ENCODE measurements at places on chromosomes 6 and 20.
A peak's percentile ranks its signal among the peaks of the same experiment; 100 is the strongest.

GRCh38 chr6:154474648-154475428 lies 35.6 kb downstream of the CNKSR3 start:
- peaks cover 13% of the 10 kb centered on the region for H3K36me3 ChIP-seq
- H3K4me3 ChIP-seq, result no peak overlapping the region
- DNase-seq, result no peak
- H3K27me3 ChIP-seq, result no peaks in the 10 kb centered on the region
- peaks cover 9% of the 10 kb centered on the region for H3K4me1 ChIP-seq
- H3K27ac ChIP-seq, result peak overlapping the region; percentile 30

DNA sequence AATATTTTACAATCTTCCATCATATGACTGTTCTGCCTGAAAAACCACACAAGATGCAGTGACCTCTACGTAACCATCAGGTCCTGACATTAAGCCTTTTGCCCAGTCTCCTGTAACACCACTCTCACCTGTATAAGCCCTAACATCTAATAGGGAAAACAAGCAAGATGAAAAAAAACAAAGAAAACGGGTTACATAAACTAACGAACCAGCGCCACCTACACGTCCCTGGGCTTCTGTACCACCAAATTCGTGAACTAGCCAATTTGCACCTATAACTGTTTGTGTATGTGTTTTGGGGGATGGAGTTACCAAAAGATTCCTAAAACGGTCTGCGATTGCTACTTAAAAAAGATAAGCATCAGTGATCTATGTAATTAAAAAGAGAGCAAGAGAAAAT lies 70.2 kb downstream of the BLOC1S5 start:
- peaks cover 1% of the 10 kb centered on the region for H3K36me3 ChIP-seq
- no peaks in the 10 kb centered on the region for H3K4me1 ChIP-seq
- H3K27me3 ChIP-seq, result peaks cover 10% of the 10 kb centered on the region
- DNase-seq, result no peak
- no peak overlapping the region for H3K4me3 ChIP-seq

DNA sequence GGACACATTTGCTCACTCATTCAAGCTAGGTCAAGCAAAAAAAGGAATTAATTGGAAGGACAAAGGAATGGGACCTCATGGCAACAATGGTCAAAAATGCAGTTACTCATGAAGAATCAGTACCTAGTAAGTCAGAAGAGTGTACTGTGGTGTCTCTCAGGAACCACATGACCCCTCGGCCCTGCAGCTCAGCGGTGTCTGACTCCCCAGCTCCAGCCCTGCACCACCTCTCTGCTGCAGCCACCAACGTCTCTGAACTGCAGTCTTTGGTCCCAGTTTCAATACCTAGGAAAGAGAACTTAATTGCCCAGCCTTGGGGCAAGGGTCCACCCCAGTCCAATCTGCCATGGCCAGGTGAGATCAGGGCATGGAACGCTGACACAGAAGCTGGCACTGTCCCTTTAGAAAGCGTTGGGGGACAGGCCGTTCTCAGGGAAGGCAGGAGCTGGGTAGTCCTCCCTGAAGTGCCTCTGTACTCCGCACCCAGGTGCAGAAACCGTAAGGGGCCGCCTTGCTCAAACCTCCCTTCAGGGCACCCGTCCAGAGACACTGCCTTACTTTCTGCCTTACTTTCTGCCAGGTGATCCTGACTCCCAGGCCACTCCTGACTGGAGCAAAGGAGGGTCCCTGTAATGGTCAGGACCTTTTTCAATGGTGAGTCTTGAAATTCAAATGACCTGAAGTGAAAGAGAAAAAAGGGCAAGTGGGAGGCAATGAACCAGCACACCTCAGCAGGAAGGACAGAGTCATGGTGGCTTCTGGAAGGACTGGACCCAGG lies 13.2 kb upstream of the NELFCD start:
- DNase-seq, result no peak
- H3K27me3 ChIP-seq, result peaks cover 7% of the 10 kb centered on the region
- H3K4me3 ChIP-seq, result no peak overlapping the region
- H3K4me1 ChIP-seq, result no peaks in the 10 kb centered on the region
- H3K27ac ChIP-seq, result no peak overlapping the region

DNA sequence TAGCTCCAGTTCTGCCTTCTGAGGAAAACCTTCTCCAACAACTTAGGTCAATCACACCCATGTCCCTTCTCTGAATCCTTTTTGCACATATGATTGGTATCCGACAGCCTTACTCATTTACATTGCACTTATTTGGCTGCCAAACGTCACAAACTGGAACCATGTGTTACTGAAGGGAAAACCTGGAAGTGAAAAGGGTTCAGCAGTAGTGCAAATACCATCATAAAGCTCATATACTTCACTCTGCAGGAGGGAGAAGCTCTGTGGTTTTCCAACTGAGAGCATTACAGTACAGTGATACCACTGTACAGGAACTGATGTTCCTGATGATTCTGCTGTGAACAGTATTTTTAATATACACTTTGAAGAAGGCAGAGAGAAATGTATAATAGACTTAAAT lies 87.8 kb downstream of the SLC16A10 start:
- no peak for DNase-seq
- H3K27ac ChIP-seq, result no peak overlapping the region
- H3K36me3 ChIP-seq, result no peaks in the 10 kb centered on the region
- H3K4me3 ChIP-seq, result no peak overlapping the region

GRCh38 chr6:158170656-158171081 lies 2.5 kb downstream of the GTF2H5 start:
- DNase-seq, result no peak
- H3K27ac ChIP-seq, result peak overlapping the region; percentile 88
- peaks cover 6% of the 10 kb centered on the region for H3K36me3 ChIP-seq
- no peaks in the 10 kb centered on the region for H3K27me3 ChIP-seq

DNA sequence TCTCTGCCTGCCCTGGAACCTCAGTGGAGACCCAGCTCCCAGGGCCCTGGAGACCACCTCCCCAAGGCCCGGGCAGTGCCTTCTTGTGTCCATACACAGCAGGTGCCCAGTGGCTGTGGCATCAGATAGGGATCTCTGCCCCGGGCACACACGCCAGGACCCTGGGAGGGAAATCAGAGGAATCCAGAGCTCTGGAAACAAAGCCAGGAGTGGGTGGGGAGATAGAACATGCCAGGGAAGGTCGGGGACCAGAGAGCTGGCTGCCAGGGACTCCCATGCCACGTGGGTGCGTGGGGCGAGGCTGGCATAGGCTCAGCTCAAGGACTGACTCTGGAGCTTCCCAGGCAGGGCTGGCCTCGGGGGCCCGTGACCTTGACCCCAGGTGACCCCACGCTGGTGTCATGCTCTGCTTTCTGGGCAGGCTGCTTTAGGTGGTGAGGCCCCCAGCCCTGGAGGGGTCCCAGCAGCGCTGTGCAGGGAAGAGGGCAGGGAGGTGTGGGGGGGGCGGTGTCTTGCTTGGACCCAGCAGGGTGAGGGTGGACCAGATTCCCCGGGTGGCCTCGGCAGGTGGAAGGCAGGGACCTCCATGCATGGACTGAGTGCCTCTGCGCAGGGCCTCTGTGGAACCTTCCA lies 17.6 kb upstream of the GATA5 start:
- H3K27ac ChIP-seq, result no peak overlapping the region
- H3K4me1 ChIP-seq, result peaks cover 6% of the 10 kb centered on the region
- peaks cover 7% of the 10 kb centered on the region for H3K27me3 ChIP-seq
- H3K36me3 ChIP-seq, result no peaks in the 10 kb centered on the region

GRCh38 chr6:168013250-168013915 lies 15.9 kb downstream of the KIF25 start:
- H3K36me3 ChIP-seq, result peaks cover 3% of the 10 kb centered on the region
- no peak for DNase-seq
- peak overlapping the region; percentile 58 for H3K27ac ChIP-seq
- no peak overlapping the region for H3K4me3 ChIP-seq
- H3K4me1 ChIP-seq, result peaks cover 3% of the 10 kb centered on the region

- peaks cover 2% of the 10 kb centered on the region for H3K27me3 ChIP-seq
- H3K27ac ChIP-seq, result no peak overlapping the region
- H3K4me1 ChIP-seq, result peaks cover 2% of the 10 kb centered on the region
- no peak for DNase-seq
- no peak overlapping the region for H3K4me3 ChIP-seq
These were observed 7.5 kb downstream of the FERMT1 start for GRCh38 chr20:6115221-6115895.

GRCh38 chr20:48310305-48310704 lies 517.5 kb downstream of the PREX1 start:
- no peak for DNase-seq
- H3K27ac ChIP-seq, result no peak overlapping the region
- no peak overlapping the region for H3K4me3 ChIP-seq
- peaks cover 6% of the 10 kb centered on the region for H3K4me1 ChIP-seq
- no peaks in the 10 kb centered on the region for H3K36me3 ChIP-seq

GRCh38 chr6:1610497-1611321 lies 994 bp downstream of the FOXC1 start:
- H3K4me1 ChIP-seq, result peaks cover 14% of the 10 kb centered on the region
- peak overlapping the region; percentile 57 for H3K4me3 ChIP-seq
- no peak overlapping the region for H3K27ac ChIP-seq
- no peak for DNase-seq
- no peaks in the 10 kb centered on the region for H3K36me3 ChIP-seq

DNA sequence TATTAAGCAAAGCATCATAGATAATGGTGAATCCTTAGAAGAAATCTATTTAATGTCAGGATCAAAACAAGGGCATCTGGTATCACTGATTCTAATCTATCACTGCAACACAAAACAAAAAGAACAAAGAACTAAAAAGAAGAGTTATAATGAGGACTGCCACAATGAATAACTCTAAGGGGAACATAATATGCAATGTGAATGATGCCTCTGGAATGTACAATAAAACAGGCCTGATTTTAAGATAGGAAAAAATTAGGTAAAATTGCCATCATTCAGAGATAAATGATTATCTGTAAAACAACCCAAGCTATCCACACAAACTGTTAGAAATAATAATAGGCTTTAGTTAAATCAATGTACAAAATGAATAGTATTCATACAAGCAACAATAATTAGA lies 936.7 kb upstream of the CITED2 start:
- DNase-seq, result no peak
- no peaks in the 10 kb centered on the region for H3K27me3 ChIP-seq
- H3K27ac ChIP-seq, result no peak overlapping the region
- no peak overlapping the region for H3K4me3 ChIP-seq
- no peaks in the 10 kb centered on the region for H3K4me1 ChIP-seq

DNA sequence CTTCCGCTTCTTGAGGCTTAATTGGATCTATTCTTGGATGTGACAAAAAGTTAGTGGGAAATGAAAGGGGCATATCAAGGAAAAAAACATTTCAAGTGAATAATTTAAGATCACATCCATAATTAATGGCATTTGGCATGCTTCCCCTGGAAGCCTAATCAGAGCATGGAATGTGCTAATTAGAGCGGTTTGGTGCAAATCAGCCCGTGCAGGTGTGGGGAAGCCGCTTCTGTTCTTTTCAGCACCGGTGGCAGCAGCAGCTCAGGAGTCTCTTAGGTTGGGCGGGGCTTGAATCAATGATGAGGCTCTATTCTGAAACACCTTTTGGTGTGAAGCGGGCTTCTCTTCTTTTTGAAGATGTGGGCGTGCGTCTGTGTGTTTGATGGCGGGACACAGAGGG lies 301.2 kb downstream of the LRFN2 start:
- peaks cover 53% of the 10 kb centered on the region for H3K27me3 ChIP-seq
- DNase-seq, result no peak
- no peak overlapping the region for H3K4me3 ChIP-seq
- no peak overlapping the region for H3K27ac ChIP-seq

DNA sequence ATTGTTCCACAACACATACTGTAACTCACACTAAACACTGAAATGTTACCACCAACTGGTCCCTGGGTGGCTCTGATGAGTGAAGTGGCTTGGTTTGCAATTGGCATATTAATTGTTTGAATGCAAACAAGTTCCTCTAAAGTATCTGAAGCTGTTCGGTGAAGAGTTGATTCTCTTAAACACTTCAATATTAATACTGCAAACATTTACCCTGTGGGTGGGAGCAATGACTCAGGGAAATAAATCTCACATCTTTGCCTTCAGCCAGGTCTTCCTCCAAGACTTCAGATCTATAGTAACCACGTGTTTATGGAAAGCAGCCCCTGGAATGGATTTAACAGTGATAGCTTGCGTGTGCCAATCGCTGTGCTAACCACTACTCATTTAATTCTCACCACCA lies 176.0 kb downstream of the MAFB start:
- no peaks in the 10 kb centered on the region for H3K36me3 ChIP-seq
- no peak for DNase-seq
- peaks cover 38% of the 10 kb centered on the region for H3K27me3 ChIP-seq
- no peaks in the 10 kb centered on the region for H3K4me1 ChIP-seq

DNA sequence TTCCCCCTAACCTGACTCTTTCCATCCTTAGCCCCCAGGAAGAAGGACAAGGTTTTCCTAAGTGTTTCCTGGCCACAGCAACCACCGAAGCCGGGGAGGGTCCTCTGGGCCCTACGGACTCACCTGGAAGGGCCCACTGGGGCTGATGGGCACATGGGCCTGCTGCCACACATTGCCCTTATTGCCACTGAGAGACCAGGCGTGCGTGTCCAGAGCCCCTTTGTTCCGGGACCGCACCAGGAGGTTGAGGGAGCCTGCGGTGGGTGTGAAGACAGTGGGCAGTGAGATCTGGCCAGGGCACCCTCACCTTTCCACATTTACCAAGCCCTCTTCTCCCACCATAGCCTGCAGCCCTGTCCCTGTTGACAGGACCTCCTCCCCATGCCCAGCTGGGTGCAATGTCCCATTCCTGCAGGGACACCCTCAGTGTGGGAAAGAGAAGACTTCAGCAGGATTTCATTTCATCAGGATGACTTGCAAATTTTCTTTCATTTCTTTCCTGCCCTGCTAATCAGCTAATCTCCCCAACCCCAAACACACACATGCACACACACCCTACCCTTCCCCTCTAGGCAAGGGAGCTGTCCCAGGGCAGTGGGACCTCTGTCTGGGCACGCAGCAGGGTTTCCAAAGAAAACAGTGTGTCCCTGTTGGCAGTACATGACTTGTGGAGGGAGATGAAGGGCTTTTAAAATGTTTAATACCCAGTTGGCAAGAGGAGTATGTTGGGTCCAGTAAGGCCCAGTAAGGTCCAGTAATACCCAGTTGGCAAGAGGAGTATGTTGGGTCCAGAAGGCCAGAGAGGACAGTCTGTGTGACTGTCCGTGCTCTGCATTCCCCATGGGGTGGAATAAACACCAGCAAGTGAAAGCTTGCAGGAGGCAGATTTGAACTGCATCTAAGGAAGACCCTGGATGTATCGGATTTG lies 59.0 kb downstream of the MDGA1 start:
- peaks cover 63% of the 10 kb centered on the region for H3K27me3 ChIP-seq
- DNase-seq, result no peak
- no peaks in the 10 kb centered on the region for H3K36me3 ChIP-seq
- no peak overlapping the region for H3K4me3 ChIP-seq
- H3K4me1 ChIP-seq, result no peaks in the 10 kb centered on the region

GRCh38 chr6:15312500-15312899 lies 66.6 kb downstream of the JARID2 start:
- no peak overlapping the region for H3K4me3 ChIP-seq
- no peak for DNase-seq
- H3K27ac ChIP-seq, result no peak overlapping the region
- H3K4me1 ChIP-seq, result peaks cover 44% of the 10 kb centered on the region

- H3K27me3 ChIP-seq, result no peaks in the 10 kb centered on the region
- peaks cover 11% of the 10 kb centered on the region for H3K4me1 ChIP-seq
- H3K4me3 ChIP-seq, result no peak overlapping the region
- no peak for DNase-seq
These were observed 962.5 kb downstream of the KIF16B start for GRCh38 chr20:15610787-15611186.
